Esophagus squamous epithelium (tissue), 5 donors: ENCODE measurements at places on chromosomes 6 and 20.

DNA sequence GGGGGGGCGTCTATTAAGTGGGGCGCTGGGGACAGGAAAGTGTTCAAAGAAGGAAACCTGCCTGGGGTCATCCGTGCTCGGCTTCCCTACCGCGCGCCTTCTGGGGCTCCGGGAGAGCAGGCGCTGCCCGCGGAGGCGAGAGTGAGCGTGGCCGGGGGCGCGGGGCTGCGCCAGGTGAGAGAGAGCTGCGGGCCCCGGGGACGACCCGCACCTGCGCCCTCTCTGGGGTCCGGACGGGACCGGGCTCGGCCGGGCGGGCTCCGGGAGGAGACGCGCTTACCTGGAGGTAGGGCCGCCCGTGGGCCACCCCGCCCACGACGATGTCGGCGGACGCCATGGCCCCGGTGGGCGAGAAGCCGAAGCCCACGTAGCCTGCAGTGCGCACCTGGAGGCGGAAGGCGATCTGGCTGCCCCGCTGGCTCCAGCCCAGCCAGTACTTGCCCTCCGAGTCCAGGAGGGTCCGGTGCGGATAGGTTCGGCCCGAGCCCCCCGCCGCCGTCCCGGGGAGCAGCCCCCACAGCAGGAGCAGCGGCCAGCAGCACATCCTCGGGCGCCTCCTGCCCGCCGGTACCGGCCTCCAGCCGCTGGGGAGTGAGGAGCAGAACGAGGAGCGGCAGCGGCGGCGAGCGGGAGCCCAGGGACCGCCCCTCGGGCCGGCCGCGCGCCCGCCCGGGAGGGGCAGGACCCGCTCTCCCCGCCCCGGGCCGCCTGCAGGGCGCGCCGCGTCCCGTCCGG, at the start of gene MOXD1:
Gene MOXD1, minus strand, starts transcription at position 593 of the 735 bp plus-strand sequence. Its CDS starts 49 bp downstream, at position 544.
- DNase-seq = no peak

- DNase-seq = no peak
Measured at GRCh38 chr6:154995254-154996015, at the start of gene TIAM2. Gene TIAM2, plus strand, starts transcription at chr6:154995315. Its CDS starts 133,909 bp downstream, at chr6:155129224.

- no peak for DNase-seq
Measured at GRCh38 chr6:17064975-17065374, 36.9 kb upstream of the STMND1 start.

DNA sequence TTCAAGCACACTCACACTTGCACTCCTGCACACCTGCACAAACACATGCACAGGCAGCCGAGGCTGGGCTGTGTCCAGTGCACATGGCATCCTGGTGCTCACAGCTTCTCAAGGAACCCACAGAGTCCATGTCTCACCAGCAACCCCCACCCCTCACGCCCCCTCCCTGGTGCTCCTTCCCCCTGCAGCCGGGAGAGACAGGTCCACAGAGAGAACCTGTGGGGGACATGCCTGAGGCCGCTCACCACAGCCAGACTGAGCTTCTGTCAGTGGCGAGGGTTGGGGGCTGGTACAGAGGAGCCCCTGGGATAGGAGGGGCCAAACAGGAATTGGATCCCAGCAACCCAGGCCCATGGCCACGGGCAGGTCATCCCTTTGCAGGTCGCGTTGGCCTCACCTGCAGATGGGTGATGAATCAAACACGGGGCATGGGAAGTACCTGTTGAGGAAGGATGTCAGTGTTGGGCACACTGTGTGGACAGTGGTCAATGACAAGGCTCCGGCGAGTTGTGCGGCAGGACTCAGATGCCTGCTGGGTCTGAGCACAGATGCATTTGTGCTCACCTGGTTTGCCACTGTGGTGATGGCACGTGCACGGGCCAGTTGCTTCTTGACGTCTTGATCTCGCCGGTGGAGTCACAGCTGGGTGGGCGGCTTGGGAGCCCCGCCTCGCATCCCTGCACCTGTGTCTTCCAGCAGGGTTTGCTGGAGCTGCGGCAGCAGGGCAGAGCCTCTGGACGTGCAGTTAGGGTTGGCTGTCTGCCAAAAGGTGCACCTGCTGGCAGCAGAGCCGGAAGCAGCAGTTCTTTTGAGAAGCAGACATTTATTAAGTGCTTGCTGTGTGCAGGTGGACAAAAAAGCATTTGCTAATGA, 113.0 kb downstream of the ERMARD start:
- no peak for DNase-seq

DNA sequence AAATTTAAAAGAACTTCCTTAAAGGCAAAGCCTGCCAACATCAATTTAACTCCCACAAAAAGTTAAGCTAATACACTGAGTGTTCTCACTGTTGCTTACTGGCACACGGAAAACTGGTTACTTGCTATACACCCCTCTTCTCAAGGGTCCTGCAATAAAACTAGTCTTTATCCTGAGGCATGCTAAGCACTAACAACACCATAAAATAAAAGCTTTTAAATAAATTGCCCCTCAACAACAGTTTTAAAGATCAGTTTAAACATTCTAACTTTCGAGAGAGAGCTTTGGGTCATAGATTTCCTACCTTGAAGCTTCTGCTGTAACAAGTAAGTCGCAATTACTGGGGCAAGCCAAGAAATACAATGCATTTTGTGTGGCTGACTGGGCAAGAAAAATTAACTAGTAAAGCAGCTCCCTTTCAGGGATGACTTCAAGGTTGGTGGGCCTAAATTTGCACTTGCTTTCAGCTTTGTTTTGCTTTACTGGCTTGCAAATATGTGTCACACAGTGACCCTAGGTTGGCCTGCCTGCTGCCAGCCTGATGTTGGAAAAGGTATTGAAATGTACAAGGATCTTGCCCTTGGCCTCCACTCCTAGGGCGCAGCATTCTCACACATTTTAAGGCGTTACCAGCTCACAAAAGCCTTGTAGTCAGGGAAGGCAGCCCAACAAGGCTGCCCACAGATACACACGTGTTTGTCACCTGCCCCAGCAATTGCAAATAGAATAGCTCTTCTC, 4.0 kb upstream of the HEY2 start:
- no peak for DNase-seq

DNA sequence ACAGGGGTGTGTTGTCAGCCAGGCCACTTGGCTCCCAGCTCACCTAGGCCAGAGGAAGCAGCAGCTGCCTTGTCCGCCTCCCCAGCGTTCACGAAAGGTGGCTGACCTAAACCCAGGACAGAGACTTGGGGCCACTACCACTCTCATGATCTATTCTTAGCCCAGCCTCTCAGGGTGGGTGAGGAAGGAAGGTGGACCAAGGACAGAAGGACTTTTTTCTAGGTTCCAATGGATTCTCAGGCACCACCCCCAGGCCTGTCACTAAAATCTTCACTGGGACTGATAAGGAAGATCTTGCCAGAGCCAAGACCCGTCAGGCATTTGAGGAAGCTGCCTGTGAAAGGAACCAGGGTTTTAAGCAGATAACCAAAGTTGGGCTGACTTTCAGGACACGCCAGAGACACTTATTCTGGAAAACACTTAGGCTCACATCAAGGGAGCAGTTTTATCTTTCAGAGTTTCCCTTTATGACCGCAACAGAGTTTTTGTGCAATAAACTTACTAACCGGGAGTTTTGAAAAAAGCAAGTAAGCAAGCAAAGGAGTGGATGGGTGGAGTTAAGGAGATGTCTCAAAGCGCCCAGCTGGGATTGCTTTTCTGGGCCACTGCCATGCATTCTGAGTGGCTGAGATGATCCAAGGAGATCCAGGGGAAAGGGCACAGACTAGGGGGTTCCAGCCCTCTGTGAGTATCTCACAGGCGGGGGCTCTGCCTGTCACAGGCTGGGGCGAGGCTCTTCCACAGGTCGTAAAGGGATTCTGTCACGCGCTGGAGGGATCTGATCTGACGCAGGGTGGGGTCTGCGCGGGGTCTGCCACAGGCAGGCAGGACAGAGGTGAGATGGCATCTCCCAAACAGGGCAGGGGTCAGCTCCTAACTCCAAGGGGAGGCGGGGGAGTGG, 989 bp downstream of the FITM2 start:
- no peak for DNase-seq

DNA sequence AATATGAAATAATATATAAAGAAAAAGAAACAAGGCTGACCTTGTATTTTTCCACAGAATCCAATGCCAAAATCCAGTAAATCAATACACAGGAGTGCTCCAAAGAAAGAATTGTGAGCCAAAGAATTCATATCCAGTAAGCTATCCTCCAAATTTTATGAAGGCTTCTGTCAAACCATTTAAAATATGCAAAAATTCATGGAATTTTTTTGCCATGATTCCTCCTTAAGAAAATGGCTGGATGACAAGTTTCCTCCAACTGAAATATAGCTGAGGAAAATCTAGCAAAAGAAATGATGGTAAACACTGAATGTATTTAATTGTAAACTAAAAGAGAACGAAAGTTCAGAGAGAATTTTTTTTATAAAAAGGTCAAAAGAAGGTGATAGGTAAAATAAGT, 290.3 kb downstream of the UBE3D start:
- DNase-seq = no peak

DNA sequence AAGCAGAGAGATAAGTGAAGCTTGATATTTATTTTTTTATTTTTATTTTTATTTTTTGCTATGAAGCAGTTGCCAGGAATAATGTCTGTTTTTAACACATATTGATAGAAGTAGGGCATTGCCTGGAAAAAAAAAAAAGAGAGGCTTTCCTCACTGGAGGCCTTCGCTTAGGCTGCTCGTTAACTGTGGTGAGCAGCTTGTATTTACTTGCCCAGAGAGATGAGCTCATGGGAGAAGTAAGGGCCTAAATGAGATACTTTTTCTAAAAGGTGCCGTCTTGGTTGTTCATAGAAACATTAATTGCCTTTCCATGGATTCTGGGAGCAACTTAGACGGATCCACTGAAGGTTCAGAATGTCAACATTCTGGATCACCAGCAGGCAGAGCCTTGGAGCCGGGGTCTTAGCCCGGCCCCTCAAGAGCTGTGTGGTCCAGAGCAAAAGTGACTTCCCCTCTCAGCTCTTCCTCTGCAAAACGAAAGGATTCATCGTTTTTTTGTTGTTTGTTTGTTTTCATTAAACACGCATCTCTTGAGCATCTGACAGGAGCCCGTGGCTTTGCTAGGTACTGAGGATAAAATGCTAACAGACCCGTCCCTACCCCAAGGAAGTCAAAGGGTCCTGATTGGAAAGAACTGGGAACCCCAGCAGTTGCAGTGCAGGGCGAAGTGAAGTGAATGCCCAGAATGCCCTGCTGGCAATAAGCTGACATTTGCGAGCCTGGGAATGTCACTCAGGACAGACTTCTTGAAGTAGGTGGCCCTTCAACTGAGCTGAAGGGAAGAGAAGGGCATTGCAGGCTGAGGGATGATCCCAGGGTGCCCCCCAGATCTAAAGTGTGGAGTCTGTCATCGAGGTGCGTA, 138.5 kb downstream of the ZDHHC14 start:
- no peak for DNase-seq

GRCh38 chr20:62378215-62378614, 8.7 kb upstream of the RPS21 start:
- DNase-seq = no peak

DNA sequence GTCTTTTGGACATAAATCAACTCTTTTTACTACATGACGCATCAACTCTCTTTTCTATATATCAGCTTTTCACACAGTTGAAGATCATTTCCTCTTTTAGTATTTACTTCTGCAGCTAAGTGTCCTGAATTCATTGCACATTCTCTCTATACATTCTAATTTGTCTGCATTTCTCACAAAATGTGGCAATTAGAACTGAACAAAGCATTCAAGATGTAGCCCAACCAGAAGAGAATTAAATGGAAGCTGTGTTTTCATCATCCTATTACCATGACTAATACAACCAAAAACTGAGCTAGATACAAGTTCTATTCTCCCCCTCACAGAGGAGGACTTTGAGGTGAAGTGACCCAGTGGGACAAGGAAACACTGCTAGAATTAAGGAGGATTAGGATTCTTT, 86.9 kb downstream of the PLCG1 start:
- no peak for DNase-seq

DNA sequence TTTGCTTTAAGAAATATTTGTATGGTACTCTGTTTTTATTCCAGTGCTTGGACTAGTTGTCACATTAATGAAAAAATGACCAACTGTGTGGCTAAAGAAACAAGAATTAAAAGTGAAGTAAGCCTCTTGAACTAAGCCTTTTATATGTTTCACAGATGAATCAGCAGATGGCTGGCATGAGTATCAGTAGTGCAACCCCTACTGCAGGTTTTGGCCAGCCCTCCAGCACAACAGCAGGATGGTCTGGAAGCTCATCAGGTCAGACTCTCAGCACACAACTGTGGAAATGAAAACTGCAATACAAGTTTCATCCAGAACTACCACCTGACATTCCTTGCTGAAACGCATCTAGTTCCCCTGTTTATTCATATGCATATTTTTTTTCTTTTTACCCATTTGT, 96.8 kb downstream of the B3GAT2 start:
- DNase-seq = no peak

DNA sequence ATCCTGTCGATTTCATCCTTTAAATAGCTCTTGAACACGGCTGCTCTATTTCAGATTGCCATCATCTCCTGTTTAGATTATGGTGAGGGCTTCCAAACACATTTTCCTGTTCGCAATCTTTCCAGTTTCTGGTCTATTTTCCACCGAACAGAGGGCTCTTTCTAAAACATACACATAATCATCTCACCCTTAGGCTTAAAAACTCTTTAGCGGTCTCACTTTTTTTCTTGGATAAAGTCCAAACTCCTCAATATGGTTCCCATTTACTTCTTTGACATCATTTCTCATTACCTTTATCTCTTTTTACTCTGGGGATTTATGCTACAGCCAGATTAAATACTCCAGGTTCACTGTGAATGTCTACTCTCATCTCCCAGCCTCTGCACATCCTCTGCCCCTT, 103.4 kb upstream of the STMND1 start:
- no peak for DNase-seq

- DNase-seq = no peak
Measured at GRCh38 chr6:157380458-157380778, 572 bp upstream of the ZDHHC14 start.

GRCh38 chr6:14417377-14417776, 299.8 kb downstream of the CD83 start:
- DNase-seq = no peak

DNA sequence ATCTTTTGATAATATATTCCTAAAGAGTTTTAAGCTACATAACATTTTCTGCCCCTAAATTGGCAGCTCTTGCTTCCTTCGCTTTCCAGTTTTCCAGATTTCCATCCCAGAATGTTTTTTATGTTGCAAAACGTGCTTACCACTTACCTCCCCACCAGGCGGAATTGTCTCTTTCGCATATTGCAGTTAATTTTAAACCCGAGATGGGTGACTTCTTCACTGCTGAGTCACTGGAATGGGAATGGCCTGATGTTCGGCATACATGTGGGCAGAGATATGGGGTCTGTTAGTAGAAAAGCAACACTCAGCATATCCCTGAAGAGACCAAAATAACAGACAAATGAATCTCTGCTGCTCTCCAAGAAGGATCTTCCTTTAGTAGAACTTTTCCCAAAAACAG, 491.2 kb downstream of the PREX1 start:
- no peak for DNase-seq
